ENCODE measurements at places on chromosomes 2 and 18.

DNA sequence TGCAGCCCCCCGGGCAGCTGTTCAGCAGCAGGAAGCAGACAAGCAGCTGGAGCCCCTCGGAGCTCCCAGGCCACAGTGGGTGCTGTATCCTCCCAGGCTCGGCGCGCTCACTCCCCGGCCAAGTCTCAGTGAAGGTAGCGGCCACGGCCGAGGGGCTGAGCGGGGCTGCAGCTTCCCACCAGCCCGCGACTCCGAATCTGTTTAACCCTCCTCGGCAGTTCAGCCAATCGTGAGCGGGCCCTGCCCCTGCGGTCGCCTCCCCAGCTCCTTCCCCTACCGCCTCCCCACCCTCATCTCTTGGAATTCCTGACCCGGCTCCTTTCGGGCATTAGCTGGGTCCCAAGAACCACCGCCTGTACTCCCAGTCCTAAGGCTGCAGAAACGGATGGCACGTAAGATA is at the start of gene RESP18:
RESP18 (minus strand) TSS at position 203 of the 400 bp plus-strand sequence.
- no peak for DNase-seq

DNA sequence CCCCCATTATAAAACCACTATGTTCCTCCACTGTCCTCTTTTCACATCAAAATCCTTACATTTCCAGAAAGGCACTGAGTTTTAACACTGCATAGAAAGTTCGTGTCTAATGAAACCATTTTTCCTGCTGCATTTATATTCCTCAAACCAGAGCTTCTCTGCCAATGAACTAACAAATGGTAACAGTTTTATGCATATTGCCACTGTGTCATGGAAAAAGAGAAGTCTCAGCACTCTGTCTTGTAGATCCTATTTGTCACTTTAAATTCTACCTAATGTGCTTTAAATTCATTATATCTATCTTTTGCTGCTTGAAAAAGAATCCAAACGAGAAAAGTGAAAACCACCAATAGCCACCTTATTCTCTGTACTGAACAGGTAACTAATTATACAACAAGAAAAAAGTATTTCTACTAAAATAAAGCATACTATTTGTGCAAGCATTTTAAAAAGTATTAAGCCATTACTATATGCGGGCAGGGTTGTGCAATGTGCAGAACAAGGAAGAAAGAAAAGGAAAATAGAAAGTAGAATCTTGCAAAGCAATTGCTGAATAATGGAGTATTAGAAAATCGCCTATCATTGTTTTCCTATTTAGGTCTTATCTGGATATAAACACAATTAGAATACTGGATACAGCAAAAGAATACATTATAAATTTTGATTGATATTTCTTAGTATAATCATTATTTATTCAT is 328.9 kb downstream of the ZEB2 start:
- DNase-seq: no peak

- DNase-seq: no peak
Measured at GRCh38 chr2:196160101-196160500, 11.3 kb downstream of the STK17B start.

- DNase-seq: no peak
Measured at GRCh38 chr2:27096748-27097297, 10.3 kb downstream of the KHK start.

DNA sequence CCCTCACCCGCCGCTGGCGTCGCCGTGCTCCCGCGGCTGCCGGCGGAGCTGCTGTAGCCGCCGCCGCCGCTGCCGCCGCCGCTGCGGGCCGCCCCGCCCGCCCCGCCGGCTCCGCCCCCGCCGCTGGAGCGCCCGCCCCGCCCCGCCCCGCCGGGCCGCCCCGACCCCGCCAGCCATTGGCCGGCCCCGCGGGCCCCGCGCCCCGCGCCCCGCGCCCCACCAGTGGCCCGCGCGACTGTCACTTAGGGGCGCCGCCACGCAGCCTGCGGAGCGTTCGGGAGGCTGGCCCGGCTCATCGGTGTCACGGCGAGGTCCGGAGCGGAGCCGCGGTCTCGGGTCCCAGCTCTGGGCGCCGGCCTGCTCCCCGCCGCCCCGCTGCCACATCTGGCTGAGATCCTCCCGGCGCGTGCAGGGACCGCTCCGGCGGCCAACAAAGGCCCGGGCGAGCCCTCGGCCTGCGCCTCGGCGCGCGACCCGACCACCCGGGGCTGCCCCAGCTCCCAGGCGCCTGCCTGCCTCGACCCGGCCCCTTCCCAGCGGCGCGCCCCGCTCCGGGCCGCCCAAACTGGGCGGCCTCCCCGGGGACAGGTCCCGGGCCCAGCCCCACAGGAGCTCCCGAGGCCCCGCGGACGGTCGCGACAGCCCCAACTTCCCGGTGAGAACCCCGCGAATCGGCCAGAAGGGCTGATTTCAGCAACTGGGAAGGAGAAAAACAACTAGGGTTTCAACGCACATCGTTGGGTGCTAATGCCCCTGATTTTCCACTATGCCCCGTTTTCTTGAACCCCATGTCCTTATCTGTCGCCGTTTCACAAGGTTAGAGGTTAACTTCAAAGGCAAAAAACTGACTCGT is at the start of gene MGAT4A:
MGAT4A (minus strand) TSS at position 92 of the 853 bp plus-strand sequence. CDS start 4,800 bp downstream, outside the sequence.
- peak; percentile 63 for DNase-seq

DNA sequence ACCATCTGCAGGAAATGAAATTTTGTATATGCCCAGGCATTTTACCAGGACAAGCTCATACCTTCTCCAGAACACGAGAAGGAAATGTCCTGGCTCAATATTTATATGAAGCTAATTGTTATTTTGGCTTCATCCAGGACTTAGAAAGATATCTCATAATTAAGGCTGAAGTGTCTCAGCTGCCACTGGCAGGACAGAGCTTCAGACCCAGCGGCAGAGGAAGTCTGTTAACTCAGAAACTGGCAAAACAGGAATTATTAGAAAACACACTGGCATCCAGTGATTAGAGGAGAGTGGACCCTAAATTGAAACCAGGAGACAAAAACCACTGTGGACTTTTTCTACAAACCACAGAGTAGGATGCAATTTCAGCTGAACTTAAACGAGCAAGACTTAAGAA is 329.7 kb downstream of the CYRIA start:
- DNase-seq: no peak

DNA sequence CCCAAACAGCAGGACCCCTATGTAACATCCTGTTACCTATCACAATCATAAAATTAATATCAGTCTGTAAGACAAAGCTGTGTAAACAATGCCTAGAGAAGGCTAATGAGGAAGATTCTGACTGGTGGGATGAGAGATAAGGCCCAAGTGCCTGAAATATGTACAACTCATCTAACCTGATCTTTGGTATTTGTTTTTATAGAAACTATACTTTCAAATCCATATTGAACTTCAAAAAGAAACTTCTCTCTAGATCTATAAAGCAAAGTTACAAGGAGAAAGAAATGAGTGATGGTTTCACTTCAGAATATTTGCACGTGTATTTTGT is 36.1 kb upstream of the ITGA4 start:
- DNase-seq: no peak

- DNase-seq: no peak
Measured at GRCh38 chr2:167954495-167954894, 292.9 kb downstream of the STK39 start.

- DNase-seq: no peak
Measured at GRCh38 chr2:224034017-224034416, 5.1 kb downstream of the SERPINE2 start.

DNA sequence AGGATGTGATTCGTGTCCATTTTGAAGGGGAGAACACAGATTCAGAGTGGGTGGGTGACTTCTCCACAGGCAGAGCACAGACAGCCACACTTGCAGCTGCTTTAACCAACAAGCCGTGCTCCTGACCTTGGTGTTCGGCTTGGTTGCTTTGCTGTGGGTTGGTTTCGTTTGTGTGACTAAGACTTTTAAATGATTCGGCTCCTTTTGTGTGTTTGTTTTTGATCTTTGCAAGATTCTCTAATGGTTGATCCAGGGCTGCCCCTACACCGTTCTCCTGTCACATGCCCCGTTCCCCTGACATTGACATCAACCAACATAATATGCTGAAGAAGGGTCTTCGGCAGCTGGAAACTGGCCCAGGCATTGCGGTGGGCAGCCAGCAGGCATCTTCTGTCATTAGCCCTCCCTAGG is 95.9 kb upstream of the MBOAT2 start:
- no peak for DNase-seq

GRCh38 chr2:36356990-36357846 is 1.6 kb downstream of the CRIM1 start:
- DNase-seq: peak; percentile 52

DNA sequence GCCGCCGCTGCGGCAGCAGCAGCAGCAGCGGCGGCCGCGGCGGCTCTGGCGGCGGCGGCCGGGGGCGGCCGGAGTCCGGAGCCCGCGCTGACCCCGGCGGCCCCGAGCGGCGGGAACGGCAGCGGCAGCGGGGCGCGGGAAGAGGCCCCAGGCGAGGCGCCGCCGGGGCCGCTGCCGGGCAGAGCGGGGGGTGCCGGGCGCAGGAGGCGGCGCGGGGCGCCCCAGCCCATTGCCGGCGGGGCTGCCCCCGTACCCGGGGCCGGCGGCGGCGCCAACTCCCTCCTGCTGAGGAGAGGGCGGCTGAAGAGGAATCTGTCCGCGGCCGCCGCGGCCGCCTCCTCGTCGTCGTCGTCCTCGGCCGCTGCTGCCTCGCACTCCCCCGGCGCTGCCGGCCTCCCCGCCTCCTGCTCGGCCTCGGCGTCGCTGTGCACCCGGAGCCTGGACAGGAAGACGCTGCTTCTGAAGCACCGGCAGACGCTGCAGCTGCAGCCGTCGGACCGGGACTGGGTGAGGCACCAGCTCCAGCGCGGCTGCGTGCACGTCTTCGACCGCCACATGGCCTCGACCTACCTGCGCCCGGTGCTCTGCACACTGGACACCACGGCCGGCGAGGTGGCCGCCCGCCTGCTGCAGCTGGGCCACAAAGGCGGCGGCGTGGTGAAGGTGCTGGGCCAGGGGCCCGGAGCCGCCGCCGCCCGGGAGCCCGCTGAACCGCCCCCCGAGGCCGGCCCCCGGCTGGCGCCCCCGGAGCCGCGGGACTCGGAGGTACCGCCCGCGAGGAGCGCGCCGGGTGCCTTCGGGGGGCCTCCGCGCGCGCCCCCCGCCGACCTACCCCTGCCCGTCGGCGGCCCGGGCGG is 646 bp downstream of the PHLPP1 start:
- DNase-seq: no peak

GRCh38 chr2:234454433-234454832 is 42.4 kb downstream of the ARL4C start:
- no peak for DNase-seq

DNA sequence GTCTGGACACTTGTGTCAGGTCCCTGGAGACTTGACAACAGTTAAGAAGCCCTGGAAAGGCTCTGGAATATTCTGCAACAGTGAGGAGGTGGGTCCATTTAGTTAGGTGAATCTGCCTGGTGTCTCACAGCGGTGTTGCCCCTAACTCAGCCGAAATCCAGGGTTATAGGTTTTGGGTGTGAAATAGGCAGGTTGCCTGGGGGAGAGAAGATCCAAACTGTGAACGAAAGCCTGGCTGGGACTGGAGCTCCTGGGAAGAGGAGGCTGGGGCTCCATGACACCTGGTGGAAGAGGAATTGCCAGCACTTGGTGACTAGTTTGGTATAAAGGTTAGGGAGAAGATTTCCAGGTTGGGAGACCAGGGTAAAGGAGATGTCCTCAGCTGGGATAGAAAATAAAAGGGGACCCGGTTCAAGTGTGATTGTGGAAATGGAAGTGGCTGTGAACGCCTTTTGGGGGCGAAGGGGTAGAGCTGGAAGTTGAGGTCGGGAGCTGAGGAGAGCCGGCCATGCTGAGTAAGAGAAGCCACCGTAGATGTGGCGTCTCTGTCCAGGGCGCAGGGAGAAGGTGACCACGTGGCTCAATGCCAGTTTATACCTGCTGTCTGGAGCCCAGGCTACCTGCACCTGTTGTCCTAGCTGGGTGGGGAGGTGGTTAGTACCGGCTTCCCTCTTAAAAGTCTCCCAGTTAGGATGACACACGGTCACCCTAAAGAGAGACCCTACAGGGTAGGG is 3.0 kb upstream of the GAREM2 start:
- no peak for DNase-seq

DNA sequence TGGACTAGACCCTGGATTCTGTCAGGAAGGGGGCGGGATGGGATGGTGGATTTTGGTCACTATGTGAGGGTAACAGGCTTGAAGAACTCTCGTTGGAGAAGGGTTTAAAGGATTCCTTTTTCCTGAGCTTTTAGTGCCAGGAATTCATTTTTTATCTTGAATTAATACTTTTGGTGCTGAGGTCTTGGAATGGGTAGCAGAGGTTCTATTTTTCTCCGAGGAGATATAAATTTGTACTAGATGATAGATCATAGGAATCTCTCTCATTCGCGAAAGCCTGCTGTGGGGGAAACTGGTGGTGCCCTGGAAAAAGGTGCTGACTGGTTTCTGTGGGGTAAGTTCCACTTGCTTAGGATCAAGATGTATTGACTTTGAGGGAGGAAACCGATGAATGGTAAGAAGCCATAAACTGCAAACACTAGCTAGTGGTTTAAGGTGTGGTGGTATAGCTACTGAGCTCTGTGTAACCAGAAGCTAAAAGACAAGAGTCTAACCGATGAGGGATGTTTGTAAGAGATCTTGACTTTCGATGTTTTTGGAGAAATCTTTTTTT is 706 bp downstream of the AGPS start:
- DNase-seq: no peak

- DNase-seq: no peak
Measured at GRCh38 chr18:13279181-13280069, 60.9 kb downstream of the LDLRAD4 start.

- no peak for DNase-seq
Measured at GRCh38 chr2:213087040-213087439, 64.4 kb downstream of the IKZF2 start.

DNA sequence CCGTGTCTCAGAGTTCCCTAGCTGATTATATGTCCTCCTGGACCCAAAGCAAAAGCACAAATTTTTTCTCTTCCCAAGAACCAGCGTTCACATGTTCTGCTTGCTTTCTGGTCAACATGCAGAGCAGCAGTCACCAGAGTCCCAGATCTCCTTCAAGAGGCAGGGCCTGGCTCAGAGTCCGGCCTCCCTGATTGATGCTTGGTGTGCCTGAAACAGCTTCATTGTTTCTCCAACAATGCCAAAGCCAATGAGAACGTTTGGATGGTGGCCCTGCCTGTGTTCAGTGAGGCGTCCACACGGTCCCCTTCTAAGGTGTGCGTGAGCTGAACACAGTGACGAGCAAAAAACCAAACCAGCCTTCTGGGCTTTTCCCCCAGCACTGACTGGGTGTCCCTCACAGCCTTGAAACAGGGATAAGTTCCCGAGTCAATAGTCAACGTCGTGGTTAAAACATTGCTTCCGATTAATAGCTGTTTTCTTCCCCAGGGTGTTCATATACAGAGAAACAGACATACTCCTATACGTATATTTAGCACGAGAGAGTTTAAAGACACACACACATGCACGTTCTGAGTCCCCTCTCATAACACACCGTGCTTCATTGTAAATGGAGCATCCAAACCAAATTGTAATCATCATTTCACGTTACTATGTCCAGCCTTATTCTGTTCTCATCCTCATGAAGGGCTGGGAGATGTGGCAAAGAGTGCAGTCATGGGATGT is 19.3 kb upstream of the POU3F3 start:
- peak; percentile 77 for DNase-seq

- no peak for DNase-seq
Measured at GRCh38 chr2:109364217-109364616, 235.2 kb downstream of the SH3RF3 start.

Data from hippocampal formation (tissue), 2 donors.